Pons (tissue), 1 donor: ENCODE measurements at places on chromosomes 1 and 21.

- no peak for DNase-seq
These were observed 22.0 kb downstream of the COL6A1 start for GRCh38 chr21:46003575-46004007.

DNA sequence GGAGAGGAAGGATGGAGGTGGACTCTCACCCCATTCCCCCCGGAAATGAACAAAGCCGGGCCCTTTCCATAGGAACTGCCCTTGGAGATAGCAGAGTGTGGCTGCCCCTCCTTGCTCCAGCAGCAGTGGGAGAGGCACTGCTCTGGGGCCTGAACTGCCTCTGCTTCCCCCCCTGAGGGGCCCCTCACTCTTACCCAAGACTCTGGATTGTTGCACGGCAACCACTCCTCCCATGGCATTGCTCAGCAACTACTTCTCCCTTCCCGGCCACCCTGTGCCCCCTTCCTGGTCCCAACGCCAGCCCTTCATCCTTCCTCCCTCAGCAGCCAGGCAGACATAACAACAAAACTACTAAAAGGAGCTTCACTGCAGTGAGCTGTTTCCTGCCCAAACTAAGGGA lies 3.0 kb upstream of the ACKR1 start:
- no peak for DNase-seq

- no peak for DNase-seq
These were observed 1.2 kb upstream of the PPOX start for GRCh38 chr1:161164901-161165610.

GRCh38 chr1:13901039-13901438 lies 201.1 kb downstream of the PRDM2 start:
- DNase-seq, result no peak

DNA sequence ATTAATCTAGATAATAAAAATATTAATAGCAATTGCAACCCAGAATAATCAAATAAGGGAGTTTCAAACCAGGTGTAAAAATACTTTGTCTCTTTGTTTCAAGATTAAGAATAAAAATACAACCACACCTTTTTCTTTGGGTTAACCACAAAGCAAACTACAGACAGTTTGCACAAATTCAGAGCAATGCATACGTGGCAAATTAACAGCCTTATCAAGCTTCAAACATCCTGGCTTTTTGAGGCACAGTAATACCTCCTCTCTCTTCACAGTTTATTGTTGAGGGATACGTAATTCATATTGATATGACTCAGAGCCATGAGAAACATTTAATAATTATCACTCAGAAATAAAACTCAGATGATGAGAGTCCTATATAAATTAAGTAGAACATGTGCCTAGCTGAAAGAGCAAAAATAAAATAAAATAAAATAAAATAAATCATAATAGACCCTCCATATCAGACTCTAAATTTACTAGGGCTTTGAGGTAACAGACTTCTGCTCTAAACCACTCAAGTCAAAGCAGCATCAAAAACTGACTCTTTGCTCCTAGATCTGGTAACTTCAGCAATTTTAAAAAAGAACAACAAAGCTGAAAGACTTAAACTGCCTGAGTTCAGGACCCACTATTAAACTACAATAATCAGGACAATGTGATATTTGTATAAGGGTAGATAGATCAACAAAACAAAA lies 11.4 kb downstream of the EDEM3 start:
- no peak for DNase-seq

DNA sequence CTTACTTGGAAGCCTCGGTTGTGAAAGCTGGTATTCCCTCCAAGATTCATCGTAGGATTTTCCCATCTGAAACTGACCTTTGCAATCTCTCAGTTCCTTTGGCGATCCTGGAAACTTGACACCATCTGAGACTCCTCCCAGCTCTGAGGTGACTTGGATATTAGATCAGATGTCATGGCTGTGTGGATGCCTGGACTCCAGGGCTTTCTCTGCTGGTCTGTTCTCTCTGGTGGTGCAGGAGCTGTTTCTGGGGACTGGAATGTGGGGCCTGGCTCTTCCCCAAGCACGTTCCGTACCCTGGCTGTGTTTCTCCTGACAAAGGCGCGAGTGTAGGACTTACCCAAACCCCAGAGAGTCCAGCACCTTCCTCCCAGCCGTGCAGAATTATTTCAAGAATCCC lies 252.2 kb downstream of the RPS6KC1 start:
- no peak for DNase-seq

GRCh38 chr21:44255511-44255981 lies 6.2 kb downstream of the DNMT3L start:
- DNase-seq, result no peak
